Kidney (tissue), 22 donors: ENCODE measurements at places on chromosomes 5 and 9. TPM values are rescaled to one million over a fixed set of nuclear protein-coding genes. Genes with fewer than 3 reads are reported as not detected.

- DNase-seq, result no peak
Measured at GRCh38 chr9:94110821-94111252, 26.6 kb downstream of the PTPDC1 start.

GRCh38 chr9:86801246-86801645 lies 146.1 kb downstream of the GAS1 start:
- peak; percentile 22 for DNase-seq

The BRD3OS gene
- 24.4 TPM for total RNA-seq

GRCh38 chr5:42767491-42768105 lies 11.0 kb downstream of the CCDC152 start:
- no peak for DNase-seq

GRCh38 chr9:127570533-127571111 lies 41.5 kb upstream of the STXBP1 start:
- no peak for DNase-seq

The SCGB3A1 gene
- 1.1 TPM for total RNA-seq

DNA sequence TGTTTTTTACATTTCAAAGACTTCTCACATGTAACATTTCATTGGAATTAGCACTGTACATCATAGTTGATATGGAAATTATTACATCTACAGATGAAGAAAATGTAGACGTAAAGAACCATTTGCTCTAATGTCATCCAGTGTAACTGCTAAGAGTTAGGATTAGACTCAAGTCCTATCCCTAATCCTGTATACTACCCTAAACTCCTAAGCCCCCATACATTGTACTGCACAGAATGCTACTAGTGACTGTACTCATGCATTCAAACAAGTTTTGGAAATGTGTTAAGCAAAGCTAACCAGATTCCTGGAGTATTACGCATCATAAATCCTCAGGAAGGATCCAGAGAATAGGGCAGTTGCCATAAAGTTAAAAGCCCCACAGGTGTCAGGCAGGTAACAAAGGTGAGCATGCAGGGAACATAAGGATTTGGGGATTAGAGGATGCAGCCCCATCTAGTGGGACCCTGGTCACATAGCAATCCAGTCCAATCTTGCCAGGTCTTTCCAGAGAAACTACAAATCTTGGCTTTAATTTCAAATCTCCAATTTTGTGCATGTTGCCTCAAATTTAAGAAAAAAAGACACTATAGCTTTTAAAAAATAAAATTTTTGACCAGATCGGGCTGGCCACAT lies 32.0 kb downstream of the HAVCR1 start:
- DNase-seq, result no peak

DNA sequence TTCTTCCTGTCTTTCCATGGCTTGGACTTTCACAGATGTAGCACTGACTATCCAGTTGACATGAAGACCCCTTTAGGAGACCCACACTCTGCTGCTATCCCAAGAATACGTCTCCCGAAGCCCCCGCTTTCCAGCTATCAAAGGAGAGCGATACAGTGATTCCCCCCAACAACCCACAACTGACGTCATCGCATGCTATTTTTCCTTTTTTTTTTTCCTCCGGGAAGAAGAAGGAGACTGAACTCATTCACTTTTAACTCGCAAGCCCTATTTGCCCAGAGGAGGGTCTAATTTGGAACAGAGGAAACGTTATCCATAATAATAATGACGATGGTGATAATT lies 2.1 kb downstream of the PAPPA start:
- no peak for DNase-seq

- peak; percentile 33 for DNase-seq
Measured at GRCh38 chr5:377326-377981, 55.9 kb downstream of the AHRR start.

DNA sequence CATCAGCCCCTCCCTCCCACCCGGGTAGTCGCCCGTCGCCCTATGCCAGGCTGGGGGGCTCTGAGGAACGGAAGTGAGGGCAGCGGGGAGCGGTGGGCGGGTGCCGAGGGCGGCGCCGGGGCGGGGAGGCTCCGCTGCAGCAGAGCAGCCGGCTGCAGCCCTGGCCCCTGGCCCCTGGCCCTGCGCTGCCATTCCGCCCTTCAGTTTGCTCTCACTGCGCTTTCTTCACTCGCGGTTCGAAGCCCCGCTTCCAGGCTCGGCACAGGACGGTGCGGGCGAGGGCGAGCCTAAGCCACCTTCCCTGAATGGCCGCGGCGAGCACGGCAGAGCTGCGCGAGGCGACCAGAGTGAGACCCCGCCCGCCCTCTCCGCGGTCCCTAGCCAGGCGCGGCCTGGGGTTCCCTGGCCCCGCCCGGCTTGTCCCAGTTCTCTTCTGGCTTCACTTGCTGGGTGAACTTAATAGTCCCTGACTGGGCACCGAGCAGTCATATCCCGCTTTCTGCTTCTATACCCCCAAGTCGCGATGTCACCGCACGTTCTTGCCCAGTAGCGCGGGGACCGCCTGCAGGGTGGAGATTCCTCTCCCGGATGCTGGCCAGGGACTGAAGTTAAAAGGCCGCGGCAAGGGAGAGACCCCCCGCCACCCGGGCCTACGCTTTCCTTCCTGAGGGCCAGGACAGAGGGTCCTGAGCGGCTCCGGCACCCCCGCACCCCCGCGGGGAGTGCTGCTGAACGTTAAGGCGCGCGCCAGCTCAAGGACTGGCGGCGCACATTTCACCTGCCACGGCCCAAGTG lies 623 bp upstream of the TRIM36 start:
- DNase-seq, result peak; percentile 73

GRCh38 chr9:76223749-76224340 lies 170.4 kb downstream of the RFK start:
- DNase-seq, result no peak

The NPR3 gene
- total RNA-seq, result 12.5 TPM

The LOX gene
- total RNA-seq, result 9.2 TPM

DNA sequence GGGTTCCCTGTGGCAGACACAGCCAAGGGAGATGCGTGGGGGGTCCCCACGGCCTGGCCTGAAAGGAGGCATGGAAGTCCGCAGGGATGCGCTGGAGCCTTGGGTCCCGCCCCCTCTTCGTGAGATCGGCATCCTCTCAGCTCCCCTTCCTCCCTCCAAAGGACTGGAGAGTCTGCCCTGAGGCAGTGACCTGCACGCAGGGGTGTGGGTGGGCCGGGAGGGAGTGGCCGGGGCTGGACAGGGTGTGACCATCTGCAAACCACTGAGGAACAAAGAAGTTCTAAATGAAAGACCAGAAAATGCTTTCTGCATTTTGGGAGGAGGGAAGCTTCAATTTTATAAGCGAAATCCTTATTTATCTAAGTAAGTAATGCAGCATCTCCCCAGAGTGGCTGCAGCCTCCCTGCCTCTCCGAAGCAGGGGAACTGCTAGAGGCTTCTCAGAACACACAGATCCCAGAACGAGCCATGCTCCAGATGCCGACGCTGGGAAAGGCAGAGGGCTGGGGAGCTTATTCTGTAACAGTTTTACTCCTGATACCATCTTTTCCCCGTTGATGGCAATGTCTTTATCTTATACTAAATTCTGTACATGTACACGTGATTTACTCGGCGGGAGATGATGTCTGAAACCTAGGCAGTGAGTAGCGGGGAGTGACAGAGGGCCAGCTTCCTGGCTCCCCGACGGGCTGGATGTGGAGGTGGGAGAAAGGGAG lies 221.7 kb downstream of the FANCC start:
- peak; percentile 24 for DNase-seq

- DNase-seq, result no peak
Measured at GRCh38 chr5:170315154-170315553, 17.6 kb upstream of the LCP2 start.

GRCh38 chr9:95528908-95529502 lies 12.2 kb upstream of the PTCH1 start:
- DNase-seq, result no peak

GRCh38 chr9:115976781-115977180 lies 176.8 kb upstream of the PAPPA start:
- no peak for DNase-seq

DNA sequence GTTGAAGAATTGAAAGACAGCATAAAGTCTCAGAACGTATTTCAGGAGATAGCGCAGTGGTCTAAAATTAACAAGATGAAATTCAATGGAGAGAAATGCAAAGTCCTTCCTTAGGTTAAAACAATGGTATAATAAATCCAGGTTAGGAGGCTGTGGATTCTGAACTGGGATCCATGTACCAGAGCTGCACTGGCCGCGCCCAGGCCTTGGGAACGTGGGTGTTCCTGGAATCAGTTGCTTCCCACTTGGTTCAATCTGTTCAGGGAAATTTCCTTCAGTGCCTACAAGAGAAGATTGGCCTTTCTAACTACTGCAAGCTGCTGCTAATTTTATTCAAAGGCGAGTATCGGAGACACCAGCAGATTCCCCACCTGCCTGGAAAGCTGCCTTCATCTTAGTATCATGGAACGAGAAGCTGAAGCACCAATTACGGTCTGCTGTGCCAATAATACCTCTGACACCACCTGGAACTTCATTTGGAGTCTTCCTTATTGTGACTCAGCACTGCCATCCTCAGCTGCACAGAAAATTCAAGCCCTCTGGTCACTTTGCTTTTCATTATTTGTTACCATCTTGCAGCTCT lies 14.3 kb upstream of the CTNND2 start:
- no peak for DNase-seq

The CDO1 gene
- 3.0 TPM for total RNA-seq

DNA sequence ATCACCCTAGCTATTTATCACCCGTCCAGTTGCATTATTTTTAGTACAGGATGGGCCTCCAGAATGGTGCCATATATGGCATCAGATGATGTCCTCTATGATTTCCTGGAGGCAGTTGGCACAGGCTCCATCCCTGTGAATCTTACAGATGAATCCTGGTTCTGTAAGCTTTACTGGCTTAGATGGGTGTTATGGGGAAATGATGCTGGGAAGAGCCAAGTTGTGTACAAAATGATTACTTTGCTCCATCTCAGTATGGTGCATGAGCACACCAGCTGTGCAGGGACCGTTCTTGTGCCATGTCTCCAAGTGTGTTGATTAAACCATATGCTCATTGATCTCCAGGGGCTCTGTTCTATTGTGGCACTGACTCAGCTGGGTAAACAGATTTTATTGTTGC lies 755.7 kb downstream of the TLR4 start:
- no peak for DNase-seq

GRCh38 chr9:93045521-93045920 lies 13.0 kb upstream of the SUSD3 start:
- DNase-seq, result no peak

The PDE6A gene
- 0.03 TPM for total RNA-seq

- DNase-seq, result no peak
Measured at GRCh38 chr9:21607576-21607975, 125.5 kb upstream of the IFNE start.
